Retina (tissue), 1 donor: ENCODE measurements at places on chromosomes 1 and 21.

DNA sequence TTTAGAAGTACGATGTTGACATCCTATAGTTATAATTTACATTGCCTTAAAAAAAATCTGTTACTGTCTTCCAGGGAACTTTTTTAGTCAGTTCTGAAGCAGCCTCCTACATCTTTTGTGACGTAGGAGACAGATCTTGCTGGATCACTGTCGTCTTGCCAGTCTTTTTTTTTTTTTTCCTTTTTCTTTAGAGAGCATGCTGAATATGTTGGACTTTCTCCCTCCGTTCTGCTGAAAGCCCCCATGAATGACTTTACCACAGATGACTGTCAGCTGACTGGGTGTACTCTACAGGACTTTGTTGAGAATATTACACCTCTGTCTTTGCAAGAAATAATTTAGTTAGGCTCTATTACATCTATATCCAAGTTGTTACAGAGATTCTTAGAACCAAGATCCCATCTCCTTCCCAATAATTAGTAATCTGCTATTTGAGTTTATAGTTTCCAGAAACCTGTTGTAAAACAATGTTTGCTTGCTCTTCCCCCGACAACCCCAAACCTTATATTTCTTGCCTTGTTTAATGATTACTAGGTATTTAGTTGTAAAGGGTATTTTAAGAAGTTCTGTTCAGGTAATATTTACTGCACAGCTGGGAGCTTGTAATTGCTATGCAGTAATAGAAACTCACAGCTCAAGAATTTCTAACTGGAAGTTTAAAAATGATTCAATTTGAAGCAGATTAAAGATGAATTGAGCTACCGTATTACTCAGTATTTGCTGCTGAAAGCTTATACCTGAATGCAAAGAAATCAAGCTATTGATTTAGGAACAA, 61.8 kb downstream of the RASAL2 start:
- DNase-seq = no peak

- DNase-seq = no peak
Measured at GRCh38 chr21:38761531-38761930, 44.2 kb upstream of the ETS2 start.

DNA sequence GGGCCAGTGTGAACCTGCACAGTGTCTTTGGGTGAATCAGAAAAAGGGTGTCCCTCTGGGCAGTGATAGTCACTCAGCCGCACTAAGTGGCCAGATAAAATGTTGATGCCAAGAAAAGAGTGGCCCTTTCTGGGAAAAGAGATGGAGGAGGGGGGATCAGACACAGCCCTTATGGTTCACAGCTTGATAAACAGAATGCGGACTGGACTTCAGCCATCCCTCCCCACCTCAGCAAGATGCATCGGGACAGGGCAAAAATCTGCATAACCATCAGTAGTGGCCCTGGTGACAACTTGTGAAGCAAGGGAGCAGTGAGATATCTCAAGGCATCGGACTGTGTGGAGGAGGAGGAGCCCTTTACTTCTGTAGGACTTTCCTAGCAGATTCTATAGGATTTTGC, 353.8 kb upstream of the PLXNA2 start:
- DNase-seq = no peak

- DNase-seq = no peak
Measured at GRCh38 chr21:45868488-45868887, 113.1 kb upstream of the COL6A1 start.

GRCh38 chr1:117653732-117654492, 48.1 kb downstream of the TENT5C start:
- no peak for DNase-seq

GRCh38 chr21:32162727-32163320, 116.0 kb downstream of the MIS18A start:
- no peak for DNase-seq

- peak; percentile 66 for DNase-seq
Measured at GRCh38 chr21:45331531-45332147, 43.9 kb upstream of the POFUT2 start.

DNA sequence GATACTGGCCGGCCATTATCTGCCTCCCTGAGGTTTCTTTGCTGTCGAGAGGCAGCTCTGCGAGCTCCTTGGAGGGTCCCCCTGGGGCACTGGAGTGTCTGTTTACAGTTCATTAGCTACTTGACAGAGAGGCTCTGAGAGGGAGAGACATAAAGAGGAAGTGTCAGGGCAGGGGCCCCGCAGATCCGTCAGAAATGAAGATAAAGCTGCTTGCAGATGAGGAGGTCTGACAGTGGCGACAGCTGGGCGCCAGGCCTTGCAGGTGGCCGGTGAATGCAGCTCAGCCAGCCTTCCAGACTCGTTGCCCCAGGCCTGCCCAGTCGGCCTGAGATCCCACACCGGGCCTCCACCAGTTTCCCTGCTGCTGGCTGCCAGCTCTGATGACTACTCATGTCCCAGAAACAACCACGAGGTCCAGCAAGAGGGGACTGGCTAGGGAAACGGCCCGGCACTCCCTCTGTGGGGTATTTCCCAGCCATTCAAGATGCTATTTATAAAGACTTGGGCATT, 84.7 kb downstream of the DISP3 start:
- peak; percentile 94 for DNase-seq

DNA sequence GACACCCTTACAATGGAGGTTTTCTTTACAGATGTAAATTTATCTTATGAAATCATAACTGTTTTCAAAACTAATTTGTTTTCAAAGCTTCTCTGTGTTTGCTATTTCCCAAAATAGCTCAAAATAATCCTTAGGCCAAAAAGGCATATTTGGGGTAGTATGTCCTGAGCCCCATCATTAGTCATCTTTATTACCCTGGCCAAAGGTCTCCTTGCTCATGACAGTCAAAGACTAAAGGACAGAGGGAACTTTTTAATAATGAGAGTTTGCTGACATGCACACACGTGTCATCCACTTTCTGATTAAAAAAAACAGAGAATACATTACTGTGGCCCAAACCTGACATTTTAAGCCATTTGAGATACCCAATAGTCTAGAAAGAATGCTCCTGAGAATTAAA, 221.9 kb upstream of the DUSP10 start:
- DNase-seq = no peak

- DNase-seq = no peak
Measured at GRCh38 chr1:9726406-9726805, 74.9 kb downstream of the PIK3CD start.

- no peak for DNase-seq
Measured at GRCh38 chr21:43869486-43870325, 4.7 kb downstream of the AGPAT3 start.

DNA sequence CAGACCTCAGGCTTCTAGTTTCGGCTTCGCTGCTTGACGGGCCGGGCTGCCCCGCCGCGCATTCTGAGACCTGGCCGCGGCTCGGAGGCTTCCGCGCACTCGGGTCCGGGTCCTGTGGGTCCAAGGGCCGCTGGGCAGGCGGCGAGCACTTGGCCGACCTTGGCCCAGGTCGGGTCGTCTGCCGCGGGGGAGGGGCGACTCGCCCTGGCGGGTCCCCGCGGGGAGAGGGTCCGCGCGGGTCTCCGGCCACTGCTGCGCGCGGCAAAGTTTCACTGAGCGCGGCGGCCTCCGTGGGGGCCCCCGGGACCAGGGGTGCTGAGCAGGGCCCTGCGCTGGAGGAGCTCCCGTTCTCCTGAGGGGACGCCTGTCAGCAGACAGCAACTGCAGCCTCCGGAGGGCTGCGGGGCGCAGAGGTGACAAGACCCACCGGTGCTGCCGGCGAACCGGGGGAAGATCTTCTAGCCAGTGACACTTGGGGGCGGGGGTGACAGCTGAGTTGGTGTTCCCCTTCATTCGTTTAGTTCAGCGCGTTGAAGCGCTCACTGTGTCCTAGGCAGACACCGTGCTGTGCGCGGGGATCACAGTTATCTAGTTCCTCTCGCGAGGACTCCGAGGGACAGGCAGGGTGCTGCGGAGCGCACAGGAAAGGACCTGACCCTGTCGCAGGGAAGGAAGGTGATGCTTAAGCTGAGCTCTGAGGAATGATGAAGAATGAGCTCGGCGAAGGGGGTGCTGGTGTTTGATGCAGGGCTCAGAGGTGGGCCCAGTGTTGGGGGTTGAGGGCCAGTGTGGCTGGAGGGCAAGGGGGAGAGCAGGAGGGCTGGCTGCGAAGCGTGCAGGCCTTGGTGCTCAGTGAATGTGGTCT, 725 bp downstream of the MTFR1L start:
- peak; percentile 71 for DNase-seq

DNA sequence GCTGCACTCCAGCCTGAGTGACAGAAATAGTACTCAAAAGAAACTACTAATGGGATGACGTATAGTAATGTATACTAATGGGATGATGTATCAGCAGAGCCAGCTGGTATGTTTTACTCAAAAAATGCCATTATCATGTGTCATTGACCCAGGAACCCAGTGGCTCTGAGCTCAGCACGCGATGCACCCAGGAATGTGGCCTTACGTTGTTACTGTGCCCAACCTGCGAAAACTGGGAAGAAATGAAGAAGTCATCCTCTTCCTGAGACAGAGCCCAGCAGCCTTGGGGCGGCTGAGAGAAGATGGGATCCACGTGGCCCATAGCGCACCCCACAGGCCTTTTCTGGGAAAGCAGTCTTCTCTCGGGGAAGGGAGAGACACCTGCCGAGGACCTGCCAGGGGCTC, 8.8 kb downstream of the UBE2J2 start:
- no peak for DNase-seq

- peak; percentile 57 for DNase-seq
Measured at GRCh38 chr1:225770561-225771248, 6.9 kb upstream of the SRP9 start.

- DNase-seq = no peak
Measured at GRCh38 chr1:27065999-27066630, 53.5 kb upstream of the TENT5B start.

DNA sequence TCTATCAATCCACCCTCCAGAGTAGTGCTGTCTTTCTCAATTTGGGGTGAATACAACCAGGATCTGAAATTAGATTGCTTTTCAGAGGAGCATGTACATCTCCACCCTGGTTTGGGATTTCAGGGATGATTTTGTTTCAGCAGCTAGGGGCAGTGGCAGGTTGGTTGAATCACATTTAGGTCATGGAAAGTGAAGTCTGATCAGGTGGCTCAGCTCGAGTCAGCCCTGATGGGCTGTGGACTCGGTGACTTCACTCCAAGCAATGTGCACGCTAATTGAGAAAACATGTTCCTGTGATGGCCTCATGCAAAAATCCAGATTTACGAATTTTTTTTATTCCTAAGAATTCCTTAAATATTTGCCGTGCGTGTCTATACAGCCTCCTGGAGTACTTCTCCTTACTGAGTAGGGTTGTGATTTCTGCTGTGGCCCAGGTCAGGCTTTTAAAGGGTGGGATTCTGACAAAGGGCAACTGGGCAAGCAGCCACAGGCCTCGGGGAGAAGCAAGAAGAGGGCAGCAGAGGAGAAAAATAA, 7.5 kb downstream of the NGF start:
- no peak for DNase-seq

- DNase-seq = no peak
Measured at GRCh38 chr1:88145752-88146151, 538.3 kb upstream of the PKN2 start.

GRCh38 chr1:154186177-154186576, 5.7 kb downstream of the TPM3 start:
- peak; percentile 47 for DNase-seq

- no peak for DNase-seq
Measured at GRCh38 chr1:172109359-172109758, 268.1 kb downstream of the DNM3 start.

DNA sequence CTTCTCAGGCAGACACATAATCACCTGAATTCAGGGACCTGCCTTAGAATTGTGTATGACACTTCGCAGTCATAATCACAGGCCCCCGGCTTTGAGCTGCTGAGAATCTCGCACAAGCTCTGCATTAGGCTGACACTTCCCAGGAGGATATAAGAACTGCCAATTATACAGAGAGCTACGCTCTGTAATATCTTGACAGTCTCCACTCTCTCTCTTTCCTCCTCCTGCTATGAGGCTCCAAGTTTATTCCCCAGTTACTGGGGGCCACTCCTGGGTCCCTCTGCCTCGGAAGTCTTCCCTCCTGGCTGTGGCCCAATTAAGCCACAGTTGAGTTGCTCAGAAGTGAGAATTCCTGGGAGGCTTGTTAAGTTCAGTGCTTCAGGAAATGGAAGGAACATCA, 42.7 kb downstream of the EBNA1BP2 start:
- peak; percentile 44 for DNase-seq

GRCh38 chr1:92372164-92372563, 73.3 kb downstream of the RPAP2 start:
- no peak for DNase-seq

GRCh38 chr1:154925335-154926170, 11.0 kb downstream of the PMVK start:
- DNase-seq = no peak

GRCh38 chr1:202811296-202812175, 782 bp downstream of the PCAT6 start:
- no peak for DNase-seq

GRCh38 chr1:183318433-183318832, 99.7 kb downstream of the NMNAT2 start:
- no peak for DNase-seq

GRCh38 chr1:245648749-245649522, 494.2 kb downstream of the KIF26B start:
- no peak for DNase-seq

- DNase-seq = no peak
Measured at GRCh38 chr1:154166207-154166606, 11.3 kb upstream of the NUP210L start.

DNA sequence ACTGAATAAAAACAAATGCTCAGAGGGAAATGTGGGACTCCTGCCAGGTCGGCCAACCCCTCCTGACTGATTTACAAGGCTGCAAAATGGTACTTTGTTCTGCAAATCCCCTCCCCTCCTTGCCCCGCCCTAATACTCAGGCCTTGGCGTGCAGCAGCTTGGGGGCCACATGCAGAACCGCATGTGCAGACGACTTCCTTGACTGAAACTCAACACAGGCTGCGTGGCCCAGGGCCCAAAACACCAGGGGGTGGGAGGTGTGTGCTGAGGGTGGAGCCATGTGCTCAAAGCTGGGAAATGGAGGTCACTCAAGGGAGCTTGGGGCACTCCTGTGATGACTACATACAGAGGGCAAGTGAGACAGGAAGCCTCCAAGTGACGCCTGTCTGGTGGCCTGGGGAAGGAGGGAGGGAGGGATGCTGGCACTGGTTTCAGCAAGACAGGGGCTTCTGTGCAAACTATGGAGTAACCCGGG, 87.2 kb downstream of the MRPL37 start:
- DNase-seq = no peak

- no peak for DNase-seq
Measured at GRCh38 chr1:59058665-59059439, 238.0 kb upstream of the FGGY start.

GRCh38 chr1:154707901-154708463, 100.0 kb upstream of the ADAR start:
- DNase-seq = peak; percentile 66

GRCh38 chr1:166166698-166167571, at the start of gene FAM78B:
Gene FAM78B (minus strand): TSS chr1:166167001. CDS start chr1:166166248, 753 bp downstream.
- peak; percentile 65 for DNase-seq
